ENCODE measurements at places on chromosomes 4 and X.
A peak's percentile ranks its signal among the peaks of the same experiment; 100 is the strongest.

DNA sequence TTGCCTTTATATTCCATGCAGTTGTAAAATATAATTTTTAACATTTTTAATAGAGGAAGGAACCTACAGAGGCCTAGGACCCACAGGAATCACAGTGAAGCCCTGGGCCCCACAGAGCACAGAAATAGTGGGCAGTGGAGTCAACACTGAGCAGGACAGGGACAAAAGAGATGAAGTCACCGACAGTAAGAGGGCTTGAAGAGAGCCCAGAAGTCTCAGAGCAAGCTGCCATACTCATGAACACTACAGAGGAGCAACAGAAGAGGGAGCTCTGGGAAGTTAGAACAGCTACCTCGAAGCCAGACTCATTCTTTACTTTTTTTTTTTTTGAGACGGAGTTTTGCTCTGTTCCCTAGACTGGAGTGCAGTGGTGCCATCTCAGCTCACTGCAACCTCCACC, 149.3 kb upstream of the TENM3 start:
- no peak for DNase-seq

GRCh38 chr4:173237152-173237551, 68.5 kb downstream of the GALNT7 start:
- no peak for DNase-seq

GRCh38 chrX:103211012-103211715, 3.7 kb upstream of the BEX4 start:
- DNase-seq: peak; percentile 25

GRCh38 chr4:26812049-26812714, 48.5 kb upstream of the STIM2 start:
- DNase-seq: no peak

- DNase-seq: no peak
Measured at GRCh38 chr4:185987961-185988627, 80.9 kb upstream of the TLR3 start.

Data from GM10248 (cell line).